ENCODE measurements at places on chromosomes 1 and 21.

- no peak for DNase-seq
Measured at GRCh38 chr1:97412737-97413136, 508.1 kb downstream of the DPYD start.

GRCh38 chr1:201397675-201398074, 1.4 kb downstream of the LAD1 start:
- no peak for DNase-seq

DNA sequence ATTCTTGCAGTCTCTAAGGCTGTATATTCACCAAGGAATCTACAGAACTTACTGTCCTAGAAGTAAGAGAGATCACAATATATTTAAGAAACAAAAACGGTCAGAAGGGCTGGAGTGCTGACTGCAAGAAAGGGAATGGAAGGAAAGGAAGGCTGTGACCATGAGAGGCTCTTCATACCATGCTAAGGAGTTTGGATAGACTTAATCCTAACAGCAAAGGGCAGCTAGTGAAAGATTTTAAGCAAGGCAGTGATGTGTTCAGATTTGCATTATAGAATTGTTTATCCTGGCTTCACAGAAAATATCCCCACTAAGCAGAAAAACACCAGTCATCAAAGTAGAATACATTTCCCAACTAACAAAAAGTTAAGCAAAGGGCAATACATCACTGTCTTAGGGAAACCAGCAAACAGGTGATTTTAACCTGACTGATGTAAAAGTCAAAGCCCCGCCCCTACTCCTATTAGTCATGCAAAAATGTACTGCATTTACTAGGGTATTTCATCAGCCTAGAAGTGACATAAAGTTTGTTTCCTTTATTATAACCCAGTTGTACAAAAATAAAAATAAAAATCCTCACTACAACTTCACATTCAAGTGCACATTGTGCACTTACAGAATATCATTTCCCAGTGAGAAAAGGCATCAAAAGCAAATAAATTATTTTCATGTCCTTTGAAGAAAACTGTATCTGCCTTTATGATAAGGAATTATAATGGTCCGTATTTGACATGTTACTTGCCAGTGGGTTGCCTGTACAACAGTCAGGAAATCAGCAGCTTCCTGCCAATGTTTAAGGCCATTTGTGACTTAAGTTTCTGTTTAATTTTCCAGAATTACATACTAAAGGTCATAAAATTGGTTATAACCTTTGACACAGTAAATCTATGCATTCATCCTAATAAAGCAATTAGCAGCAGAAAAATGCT, 17.2 kb downstream of the JAK1 start:
- no peak for DNase-seq

GRCh38 chr1:103197216-103197615, 88.9 kb upstream of the COL11A1 start:
- DNase-seq = no peak

DNA sequence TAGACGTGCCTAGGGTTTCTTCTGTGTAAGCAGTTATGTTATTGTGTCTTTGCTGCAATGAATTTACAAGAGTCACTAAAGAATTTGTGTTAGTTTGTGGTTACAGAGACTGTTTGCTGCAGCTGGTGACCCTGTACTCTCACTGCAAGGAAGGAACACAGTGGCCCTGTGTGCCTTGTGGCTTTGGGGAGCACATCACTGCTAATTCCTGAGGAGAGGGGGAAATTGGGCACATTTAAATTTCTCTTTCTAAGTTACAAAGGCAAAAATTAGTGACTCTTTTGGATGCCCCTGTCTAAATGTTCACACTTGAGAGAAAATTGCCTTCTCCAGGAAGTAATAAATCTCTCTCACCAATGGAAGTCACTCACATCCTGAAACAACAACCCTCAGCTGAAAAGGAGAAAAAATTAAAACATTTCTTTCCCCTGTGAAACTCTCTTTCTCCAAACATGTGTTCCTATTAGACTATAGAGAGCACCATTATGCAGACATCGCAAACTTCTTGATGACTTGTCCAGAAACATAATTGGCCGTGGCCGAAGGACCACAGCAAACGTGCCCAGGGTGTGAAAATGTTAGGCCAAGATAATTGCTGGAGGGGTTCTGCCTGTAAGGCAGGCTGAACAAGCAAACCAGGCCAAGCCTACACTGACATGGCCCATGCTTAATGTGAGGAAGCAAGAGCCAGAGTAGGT, 32.3 kb upstream of the SPAG17 start:
- no peak for DNase-seq

GRCh38 chr1:231966983-231967382, 340.4 kb downstream of the DISC1 start:
- no peak for DNase-seq

DNA sequence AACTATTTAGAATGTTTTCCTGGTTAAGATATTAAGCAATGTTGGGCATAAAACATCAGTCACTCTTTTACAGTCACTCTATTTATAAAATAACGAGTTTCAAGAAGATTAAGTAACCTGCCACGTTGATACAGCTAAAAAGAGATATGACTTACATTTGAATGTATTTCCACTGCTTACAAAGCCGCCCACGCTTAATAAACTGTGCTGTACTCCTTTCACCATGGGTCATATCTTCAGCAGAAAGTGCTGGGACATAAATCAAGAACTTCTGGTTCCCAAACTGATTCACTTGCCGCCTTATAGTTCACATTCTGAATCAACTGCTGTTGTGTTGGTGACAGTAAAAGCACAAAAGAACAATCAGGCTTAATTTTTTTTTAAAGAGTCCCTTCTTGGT, 666.7 kb downstream of the NCAM2 start:
- DNase-seq = no peak

- no peak for DNase-seq
Measured at GRCh38 chr1:40393173-40393572, 19.6 kb downstream of the SMAP2 start.

GRCh38 chr1:182811975-182812722, 22.6 kb downstream of the NPL start:
- DNase-seq = no peak

- DNase-seq = no peak
Measured at GRCh38 chr1:2053217-2053616, 3.0 kb downstream of the PRKCZ start.

GRCh38 chr1:101264697-101265096, 27.9 kb downstream of the S1PR1 start:
- DNase-seq = peak; percentile 23

DNA sequence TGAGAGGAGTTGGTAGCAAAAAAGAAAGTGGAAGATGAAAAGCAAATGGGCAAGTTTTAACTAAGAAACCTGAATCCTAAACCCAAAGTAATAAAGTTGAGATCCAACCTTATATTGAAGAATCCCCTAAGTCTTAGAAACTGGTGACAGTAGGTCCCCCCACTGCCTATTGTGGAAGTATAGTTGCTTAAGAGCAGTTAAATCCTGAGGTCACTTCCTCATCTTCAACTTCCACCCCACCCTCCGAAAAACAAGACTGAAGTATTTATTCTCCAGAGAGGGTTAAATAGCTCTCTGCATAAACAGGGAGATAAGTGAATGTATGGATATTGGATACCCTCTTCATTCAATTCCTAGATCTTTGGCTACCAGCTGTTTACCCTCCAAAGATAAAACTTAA, 3.3 kb upstream of the DSTYK start:
- no peak for DNase-seq

- DNase-seq = no peak
Measured at GRCh38 chr1:211518330-211519289, 26.6 kb upstream of the RD3 start.

GRCh38 chr1:232873412-232873811, 68.2 kb downstream of the MAP10 start:
- DNase-seq = no peak

GRCh38 chr1:88722492-88722891, 38.4 kb downstream of the PKN2 start:
- no peak for DNase-seq

- no peak for DNase-seq
Measured at GRCh38 chr1:31671561-31672201, 27.0 kb upstream of the PEF1 start.

- no peak for DNase-seq
Measured at GRCh38 chr1:6950001-6950765, 164.9 kb downstream of the CAMTA1 start.

DNA sequence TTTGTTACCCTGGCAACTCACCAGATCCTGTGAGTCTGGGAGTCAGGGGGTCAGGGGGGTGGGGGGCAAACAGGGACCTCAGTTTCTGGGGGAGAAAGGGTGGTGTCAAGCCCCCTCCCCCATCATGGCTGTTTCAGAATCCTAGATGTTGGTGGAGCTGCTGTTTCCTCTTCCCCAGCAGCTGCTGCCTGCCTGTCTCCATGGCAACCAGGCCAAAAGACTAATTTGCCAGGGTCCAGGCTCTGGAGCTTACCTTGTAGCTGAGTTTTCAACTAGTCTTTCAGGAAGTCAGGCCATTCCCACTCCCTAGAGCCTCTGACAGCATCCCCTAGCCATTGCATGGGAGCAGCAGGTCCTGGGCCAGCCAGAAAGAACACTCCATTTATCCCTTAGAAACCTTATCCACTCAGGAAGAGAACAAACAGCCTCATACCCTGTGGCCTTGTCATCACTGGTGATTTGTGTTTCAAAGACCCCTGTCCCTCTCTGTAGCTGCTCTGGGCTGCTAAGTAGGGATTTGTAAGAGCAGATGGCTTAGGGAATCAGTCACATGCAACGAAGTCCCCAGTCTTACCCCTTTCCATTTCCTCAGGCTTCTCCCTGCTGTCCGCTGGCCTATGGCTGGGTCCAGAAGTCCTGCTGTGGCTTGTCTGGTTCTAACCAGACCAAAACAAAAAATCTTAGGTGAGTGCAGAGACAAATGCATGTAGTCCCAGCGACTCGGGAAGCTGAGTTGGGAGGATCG, 21.5 kb upstream of the STMN1 start:
- no peak for DNase-seq

DNA sequence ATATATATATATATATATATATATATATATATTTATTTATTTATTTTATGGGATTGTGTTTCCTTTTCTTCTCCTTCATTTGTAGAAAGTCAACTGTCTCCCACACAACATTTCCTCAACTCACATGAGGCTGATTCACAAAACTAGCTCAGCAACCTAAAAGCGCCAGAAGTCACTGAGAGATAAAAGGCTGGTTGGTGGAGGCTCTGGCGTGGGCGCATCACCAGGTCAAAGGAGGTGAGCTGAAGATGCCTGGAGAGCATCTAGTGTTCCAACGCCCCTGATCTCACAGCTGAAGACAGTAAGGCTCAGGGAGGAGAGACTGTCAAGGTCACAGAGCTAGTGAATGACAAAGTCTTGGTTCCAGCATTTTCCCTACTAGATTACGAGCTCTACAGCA, 78.0 kb downstream of the HLCS start:
- no peak for DNase-seq

DNA sequence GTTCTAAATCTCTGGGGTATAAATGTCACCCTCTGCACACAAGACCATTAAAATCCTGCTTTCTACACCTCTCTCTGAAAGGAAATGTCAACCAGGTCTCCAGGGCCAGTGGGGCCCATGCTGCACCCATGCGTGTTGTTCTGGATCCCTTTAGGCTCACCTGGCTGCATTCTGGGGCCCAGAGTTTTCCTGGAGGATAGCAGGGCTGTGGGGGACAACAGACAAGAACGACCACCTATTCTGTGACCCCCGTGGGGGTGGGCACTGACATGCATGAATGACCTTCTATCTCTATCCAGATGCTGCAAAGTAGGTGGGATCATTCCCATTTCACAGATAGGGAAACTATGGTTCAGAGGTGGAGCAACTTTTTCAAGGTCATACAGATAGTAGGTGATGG, 41.6 kb downstream of the TNNT2 start:
- DNase-seq = no peak

GRCh38 chr1:156622581-156623297, 3.5 kb downstream of the HAPLN2 start:
- no peak for DNase-seq
